ENCODE measurements at places on chromosomes 11 and 22.

DNA sequence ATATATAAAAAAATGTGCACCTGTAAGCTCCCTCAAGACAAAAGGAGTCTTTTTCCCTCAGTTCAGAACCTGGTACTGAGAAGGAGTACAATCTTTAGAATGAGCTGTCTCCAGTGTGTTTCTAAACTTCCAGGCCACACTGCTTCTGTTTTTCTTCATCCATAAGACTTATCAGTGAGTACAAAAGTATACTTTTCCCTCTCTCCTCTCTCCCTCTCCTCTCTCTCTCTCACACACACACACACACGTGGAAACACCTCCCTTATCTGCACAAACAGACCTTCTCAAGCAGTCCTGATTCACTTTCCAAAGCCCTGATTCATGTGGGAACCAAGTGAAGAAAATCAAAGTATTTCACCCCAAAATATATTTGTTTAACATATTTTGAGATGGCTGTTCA, 220.7 kb upstream of the UBASH3B start:
- no peak for DNase-seq

DNA sequence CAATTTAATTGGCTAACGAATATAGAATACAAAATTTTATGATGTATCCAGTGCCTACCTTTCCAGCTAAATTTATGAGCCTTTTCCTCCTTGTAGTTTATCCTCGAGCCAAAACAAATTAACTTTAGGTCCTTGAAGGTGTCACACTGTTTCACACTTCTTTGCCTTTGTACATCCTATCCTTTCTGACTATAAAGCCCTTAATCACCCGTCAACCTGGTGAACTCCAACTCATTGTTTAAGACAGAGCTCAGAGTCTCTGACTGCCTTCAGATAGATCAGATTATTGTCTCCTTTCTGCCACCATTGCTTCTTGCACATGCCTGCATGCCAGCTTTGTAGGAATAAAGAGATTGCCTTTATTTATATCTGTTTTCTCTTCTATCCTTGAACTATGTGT, 58.8 kb downstream of the CNTN5 start:
- no peak for DNase-seq

- DNase-seq = no peak
These were observed 1536.3 kb downstream of the FAM181B start for GRCh38 chr11:81197396-81197795.

- DNase-seq = no peak
These were observed 62.9 kb upstream of the ATXN10 start for GRCh38 chr22:45608763-45609180.

- no peak for DNase-seq
These were observed 123.7 kb downstream of the KCNQ1OT1 start for GRCh38 chr11:2576111-2576510.

- DNase-seq = no peak
These were observed 19.8 kb downstream of the RRP8 start for GRCh38 chr11:6583584-6583983.

GRCh38 chr11:116994195-116994594, 104.0 kb downstream of the SIK3 start:
- DNase-seq = no peak

DNA sequence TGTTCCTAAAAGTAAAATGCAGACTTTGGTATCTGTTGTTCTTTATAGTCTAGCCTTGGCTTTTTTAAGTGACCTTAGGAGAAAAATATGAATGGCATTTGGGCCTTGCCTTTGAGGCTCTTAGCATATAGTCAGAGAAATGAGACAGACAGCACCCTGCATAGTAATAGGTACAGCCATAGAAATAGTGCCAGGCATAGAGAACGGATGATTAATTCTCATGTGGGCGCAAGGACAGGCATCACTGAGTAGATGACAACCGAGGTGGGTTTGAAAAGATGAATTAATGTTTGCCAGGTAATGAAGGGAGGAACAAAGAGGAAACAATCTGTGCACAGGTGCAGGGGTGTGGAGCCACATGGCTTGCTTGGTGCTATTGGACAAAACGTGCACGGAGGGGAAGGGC, 90.5 kb downstream of the BMAL1 start:
- DNase-seq = no peak

DNA sequence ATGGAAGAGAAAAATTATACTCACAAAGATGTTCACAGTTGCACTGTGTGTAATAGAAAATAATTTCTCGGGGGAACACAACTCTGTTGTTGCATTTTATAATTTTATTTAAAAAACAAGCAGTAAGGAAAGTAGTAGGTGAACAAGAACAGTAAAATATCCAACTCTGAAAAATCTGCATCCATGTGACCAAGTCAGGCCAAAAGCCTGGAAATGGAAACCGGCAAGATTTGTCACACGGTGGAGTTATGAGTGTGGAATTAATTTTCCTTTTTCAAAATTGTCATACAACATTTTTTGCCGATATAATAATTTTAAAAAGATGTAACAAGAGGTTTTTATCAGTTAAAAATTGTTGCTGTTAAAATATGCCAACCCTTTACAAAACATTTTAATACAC, 1421.5 kb downstream of the BRD1 start:
- no peak for DNase-seq

DNA sequence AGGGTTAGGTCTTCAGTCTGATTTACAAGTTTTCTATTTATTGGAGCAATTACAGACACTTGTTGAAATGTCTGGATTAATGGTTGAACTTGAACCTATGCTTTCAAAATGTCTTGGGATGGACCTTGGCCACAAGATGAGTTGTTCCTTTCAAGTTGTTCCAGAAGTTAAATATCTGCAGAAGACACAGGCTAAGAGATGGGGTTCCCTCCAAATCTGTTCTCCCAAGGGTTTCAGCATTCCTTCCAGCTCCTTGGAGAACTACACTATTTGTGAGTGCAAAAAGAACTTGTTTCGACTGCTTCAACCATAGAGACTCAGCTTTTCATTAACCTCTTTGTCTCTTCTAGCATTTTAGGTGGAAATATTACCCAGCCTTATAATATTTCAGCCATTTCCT, 189.0 kb upstream of the BLID start:
- no peak for DNase-seq

DNA sequence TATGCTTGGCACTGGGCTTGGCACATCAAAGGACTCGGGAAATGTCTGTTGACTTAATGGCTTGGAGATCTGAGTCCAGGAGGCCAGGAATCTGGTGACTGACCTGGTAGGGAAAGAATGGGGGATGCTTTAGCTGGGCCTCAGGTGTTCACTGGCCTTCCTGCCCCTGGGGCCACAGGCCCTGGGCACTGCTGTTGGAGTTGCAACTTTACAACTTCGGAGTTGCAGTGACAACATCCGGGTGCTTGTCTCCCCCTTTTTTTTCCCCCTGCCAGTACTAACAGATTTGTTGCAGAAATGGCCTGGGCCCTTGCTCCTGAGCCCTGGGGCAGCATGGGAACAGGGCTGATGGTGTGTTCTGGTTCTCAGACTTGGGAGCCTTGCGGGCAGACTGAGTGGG, 23.8 kb downstream of the OSBP2 start:
- DNase-seq = no peak

DNA sequence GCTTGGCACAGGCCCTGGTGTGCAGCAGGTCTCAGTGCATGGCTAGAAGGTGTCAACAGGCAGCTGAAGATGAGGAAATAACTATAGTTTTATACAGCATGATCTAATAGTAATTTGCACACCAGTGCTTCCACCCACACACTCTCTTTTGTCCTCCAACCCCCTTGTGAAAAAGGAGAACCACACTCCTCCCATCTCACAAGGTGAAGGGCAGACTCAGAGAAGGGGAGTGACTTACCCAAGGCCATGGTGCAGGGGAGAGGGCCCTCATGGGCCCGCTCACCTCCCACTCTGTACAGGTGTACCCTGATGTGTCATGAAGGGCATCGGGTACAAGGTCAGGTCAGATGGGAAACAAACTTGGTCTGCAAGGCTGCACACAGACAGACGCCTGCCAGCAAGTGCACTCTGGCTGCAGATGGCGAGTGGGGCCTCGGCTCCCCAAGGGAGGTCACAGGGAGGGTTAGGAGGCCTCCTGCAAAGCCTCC, 53.4 kb downstream of the DGCR2 start:
- no peak for DNase-seq

- DNase-seq = no peak
These were observed 120.1 kb downstream of the SWAP70 start for GRCh38 chr11:9783986-9784385.

GRCh38 chr11:69487849-69488542, 6.5 kb downstream of the LINC01488 start:
- DNase-seq = no peak

DNA sequence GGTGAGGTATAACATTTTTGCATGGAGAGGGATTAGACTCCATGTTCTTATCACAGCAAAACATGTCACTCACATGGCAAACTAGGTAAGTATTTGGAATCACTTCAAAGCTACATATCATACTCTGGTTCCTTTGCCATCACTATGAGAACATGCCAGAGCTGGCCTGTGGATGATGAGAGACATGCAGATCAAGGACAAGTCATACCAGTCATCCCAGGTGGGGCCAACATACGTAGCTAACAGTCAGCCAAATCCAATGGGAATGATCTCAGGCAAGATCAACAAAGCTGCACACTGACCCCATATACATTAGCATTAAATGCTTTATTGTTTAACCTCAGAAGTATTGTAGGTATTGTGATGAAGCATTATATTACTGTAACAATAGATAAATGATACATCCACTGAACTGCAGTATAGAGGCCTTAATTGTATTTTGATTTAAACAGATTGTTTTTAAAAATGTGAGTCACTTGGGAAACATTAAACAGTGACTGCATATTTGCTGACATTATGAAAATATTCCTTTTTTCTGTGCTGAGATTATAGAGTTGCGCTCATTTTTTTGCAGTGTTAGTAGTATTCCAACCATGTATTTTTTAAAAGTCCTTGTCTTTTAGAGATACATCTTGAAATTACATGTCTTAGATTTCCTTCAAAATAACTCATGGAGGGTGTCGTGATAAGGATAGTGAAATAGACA, 37.3 kb upstream of the ARL14EP start:
- DNase-seq = no peak

DNA sequence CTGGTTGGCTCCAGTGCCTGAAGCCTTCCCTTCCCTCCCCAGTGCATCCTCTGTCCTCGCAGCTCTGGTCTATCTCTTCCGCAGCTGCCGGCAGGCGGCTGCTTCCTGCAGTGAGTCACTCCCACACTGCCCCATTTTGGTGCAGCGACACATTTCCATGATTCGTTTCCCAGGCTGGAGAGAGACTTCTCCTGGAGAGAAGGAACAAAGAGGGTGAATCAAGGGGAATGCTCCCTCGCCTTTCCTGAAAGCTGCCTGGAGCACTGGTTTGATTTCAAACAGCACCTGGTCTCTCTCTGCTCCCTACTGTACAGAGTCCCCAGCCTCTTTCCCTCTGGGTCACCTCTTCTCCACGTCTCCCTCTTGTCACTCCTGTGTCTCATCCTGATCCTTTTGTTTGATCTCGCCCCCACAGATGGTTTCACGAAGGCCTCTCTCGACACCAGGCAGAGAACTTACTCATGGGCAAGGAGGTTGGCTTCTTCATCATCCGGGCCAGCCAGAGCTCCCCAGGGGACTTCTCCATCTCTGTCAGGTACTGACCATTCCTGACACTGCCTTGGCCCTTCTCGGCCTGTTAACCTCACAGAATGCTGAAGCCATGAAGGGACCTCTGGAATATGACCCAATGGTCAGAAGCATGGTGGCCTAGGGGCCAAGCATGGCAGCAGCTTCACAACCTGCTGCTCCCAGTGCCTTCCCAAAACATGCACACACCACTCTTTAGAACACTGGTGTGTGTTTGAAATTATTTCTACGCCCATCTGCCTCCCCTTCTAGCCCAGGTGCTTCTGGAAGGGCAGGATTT, at the start of gene TMA7B:
Gene TMA7B (plus strand): TSS at position 758 of the 808 bp plus-strand sequence. CDS start 3,978 bp downstream, outside the sequence.
- DNase-seq = no peak

DNA sequence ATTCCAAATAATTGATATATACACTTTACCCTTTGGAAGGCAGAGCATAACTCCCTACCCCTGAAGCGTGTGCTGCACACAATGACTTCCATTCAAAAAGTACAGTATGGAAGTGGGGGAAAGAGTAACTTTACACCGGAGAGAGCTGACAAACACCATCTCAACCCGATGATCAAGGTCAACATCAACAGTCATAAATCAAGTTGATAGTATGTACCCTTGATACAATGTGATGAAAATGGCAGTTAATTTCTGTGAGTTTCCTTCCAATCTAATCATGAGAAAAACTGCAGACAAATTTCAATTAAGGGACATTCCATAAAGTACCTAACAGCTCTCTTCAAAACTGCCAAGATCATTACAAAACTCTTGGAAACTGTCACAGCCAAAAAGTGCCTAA, 6.0 kb upstream of the DEUP1 start:
- DNase-seq = no peak

DNA sequence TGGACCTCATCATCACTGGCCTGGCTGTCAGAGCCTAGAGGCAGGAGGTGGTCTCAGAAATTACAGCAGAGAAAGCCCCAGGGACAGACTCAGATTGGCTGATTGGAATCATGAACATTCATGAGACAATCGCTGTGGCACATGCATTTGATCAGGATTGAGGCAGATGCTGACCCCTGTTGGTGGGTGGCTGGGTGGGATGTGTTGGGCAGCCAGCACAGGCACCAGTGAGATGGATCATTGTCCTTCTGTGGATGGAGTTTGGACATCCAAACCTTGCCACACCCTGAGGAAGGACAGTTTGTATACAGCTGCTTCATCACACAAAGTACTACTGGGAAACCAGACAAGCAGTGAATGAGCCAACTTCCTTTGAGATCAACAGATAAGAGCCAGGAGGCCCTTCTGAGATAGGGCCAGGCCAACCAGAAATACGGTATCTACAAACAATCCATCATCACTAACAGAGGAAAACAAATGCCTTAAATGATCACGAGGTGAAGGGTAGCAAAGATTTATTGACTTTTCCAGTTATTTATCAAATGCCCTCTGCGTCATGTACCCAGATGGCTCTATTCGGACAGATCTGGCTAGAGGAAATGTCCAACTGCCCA, 17.3 kb downstream of the COMMD9 start:
- no peak for DNase-seq

- no peak for DNase-seq
These were observed 1245.7 kb downstream of the BRD1 start for GRCh38 chr22:48581796-48582469.

GRCh38 chr11:36540998-36541397, 26.8 kb upstream of the RAG1 start:
- DNase-seq = no peak

DNA sequence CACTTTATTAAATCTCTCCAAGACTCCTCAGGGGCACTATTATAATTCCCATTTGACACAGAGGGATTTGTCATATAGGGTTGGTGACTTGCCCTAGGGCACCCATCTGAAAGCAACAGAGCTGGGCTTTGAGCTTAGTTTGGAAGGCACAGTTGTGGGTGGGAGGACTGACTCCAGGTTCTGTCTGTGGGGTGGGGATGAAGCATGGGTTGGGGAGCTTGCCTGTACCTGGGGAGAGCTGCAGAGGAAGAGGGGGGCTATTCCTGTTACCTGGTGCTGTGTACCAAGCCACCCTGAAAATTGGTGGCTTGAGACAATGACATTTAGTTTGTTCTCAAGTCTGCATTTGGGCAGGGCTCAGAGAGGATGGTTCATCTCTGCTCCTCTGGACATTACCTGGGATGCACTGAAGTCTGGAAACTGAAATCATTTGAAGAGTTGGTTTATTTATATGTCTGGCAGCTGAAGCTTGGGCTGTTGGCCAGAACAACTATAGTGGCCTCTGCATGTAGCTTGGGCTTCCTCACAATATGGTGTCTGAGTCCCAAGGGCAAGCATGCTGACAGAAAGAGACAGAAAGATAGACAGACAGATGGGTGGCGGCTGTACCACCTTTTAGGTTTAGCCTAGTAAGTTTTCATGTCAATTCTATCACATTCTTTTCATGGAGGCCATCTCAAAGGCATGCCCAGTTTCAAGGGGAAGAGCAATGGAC, 44.9 kb downstream of the LRRC32 start:
- no peak for DNase-seq
